ENCODE measurements at places on chromosomes 13 and 19.

- no peak for DNase-seq
Observed at GRCh38 chr13:64413529-64413928, 2816.6 kb downstream of the PCDH9 start.

- DNase-seq: no peak
Observed at GRCh38 chr19:16098821-16099220, 12.9 kb upstream of the RAB8A start.

DNA sequence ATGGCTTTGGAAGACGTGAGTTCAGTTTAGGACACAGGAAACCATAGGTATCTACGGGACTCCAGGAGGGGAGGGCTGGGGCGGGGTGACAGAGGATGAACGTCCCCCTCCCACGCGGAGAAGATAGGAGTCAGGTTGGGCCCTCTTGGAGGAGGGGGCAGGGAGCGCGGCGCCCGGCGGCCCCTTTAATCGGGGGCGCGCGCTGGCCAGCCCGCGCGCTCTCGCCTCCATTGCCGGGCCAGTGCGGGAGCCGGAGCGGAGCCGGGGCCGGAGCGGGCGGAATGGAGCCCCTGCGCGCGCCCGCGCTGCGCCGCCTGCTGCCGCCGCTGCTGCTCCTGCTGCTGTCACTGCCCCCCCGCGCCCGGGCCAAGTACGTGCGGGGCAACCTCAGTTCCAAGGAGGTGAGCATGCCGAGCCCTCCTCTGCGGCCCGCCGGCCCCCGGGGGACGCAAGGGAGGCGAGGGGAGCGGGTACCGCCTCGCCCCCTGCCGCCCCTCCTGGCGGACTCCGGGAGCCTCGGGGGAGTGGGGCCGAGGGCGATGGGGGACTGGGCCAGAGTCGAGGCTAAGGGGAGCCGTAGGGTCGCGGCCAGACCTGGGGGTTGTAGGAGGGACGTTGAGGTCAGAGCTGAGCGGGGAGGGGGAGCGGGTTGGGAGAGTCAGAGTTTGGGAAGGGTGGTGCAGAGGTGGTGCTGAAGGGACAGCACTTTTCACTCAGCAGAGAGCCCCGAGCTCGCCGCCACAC, at the start of gene TMEM145:
Gene TMEM145, plus strand, starts transcription at position 214 of the 744 bp plus-strand sequence. Its CDS starts 68 bp downstream, at position 282.
- peak; percentile 66 for DNase-seq

DNA sequence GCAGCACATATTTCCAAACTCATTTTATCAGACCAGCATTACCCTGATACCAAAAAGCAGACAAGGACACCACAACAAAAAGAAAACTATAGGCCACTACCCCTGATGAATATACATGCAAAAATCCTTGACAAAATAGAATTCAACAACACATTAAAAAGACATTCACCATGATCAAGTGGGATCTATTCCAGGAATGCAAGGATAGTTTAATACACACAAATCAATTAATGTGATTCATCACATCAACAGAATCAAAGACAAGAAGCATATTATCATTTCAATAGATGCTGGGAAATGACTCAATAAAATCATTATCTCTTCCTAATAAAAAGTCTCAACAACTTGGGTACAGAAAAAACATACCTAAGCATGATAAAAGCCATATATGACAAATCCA, 11.2 kb downstream of the ZNF347 start:
- no peak for DNase-seq

GRCh38 chr13:46340011-46340410, 47.0 kb downstream of the RUBCNL start:
- DNase-seq: no peak

GRCh38 chr19:54183431-54183830, 5.9 kb downstream of the MBOAT7 start:
- no peak for DNase-seq

- no peak for DNase-seq
Observed at GRCh38 chr19:39251846-39252245, 3.2 kb upstream of the IFNL4 start.

GRCh38 chr13:51305271-51305967, 34.1 kb upstream of the SERPINE3 start:
- no peak for DNase-seq

GRCh38 chr19:4583961-4584669, 24.6 kb upstream of the SEMA6B start:
- DNase-seq: peak; percentile 50

DNA sequence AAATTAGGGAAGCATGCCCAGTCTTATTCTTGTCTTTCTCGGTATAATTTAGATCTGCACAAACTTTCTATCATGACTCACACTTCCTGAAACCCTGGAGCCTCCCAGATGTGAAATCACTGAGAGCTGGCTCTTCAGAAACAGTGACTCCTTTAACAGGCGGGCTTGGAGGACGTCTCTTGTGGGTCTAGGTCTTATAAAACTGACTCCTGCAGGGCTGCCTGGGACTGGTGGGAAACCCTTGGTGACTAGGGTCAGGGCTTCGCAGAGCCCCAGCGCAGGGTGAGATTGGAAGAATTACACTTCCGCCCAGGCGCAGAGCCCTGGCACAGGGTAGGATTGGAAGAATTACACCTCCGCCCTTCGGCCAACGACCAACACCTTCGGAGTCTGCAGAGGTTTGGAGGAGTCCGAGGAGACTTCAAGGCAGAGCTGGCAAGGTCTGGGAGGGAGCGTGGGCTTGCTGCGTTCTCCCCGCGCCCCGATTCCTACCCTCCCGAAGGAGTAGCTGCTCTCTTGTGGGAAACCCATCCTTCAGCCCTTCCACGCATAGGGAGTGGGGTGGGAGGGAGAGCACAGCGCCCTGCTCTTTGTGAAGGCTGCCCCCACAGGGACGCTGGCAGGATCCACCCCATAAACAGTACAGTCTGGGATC, 43.4 kb upstream of the MAP3K10 start:
- no peak for DNase-seq

- no peak for DNase-seq
Observed at GRCh38 chr19:1556390-1557070, 11.6 kb downstream of the MEX3D start.

DNA sequence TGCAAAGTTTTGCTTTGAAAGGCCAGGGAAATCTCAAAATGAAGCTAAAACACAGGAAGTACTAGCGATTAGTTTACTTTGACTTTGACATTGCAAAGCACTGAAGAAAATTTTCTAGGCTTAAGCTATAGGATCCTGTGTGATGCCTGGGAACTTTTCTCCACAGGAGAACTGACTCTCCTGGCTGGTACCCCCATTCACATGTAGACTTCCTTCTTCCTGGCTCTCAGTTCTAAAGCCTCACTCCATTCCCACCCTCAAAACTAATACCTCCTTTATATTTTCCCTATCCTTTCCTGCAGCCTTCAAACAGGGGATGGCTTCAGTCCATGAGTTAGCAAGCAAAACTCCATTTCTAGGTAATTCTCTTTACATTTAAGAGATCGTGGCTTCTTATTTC, 189.5 kb downstream of the SLITRK1 start:
- no peak for DNase-seq

- DNase-seq: no peak
Observed at GRCh38 chr19:13207846-13208671, 57.8 kb downstream of the IER2 start.

DNA sequence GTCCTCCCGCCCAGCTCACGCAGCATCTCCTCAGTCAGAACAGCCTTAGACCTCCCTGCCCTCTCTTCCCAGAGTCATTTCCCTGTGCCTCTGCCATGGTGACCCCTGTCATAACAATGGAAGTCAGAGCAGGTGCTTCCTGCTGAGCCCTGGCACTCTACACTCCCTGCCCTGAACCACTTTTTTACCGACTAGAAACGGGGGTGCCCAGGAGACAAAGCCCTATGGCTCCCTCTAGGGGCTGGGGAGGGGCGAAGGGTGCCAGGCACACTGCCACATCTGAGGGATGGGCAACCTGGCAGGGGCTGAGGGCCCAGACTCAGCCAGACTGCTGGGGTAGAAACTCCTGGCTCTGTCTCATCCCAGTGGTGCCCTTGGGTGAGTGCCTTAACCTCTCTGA, 16.4 kb downstream of the ZNF574 start:
- peak; percentile 66 for DNase-seq

DNA sequence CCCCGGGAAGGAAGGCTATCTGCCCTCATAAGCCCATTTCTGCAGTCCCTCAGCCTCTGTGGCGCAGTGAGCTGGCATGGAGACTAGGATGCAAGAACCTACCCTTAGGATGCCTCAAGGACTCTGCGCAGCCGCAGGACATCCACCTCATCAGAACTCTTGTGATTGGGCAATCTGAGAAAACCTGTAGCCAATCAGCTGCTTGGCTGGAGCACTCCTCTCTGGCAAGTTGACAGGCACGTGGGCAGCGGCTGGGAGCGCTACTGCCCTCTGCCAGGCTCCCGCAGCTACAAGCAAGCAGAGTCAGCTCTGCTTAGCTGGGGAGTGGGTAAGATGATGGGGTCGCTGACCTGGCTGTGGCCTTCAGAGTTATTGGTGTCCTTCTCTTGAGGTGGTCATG, 1.5 kb upstream of the ECSIT start:
- DNase-seq: peak; percentile 48

DNA sequence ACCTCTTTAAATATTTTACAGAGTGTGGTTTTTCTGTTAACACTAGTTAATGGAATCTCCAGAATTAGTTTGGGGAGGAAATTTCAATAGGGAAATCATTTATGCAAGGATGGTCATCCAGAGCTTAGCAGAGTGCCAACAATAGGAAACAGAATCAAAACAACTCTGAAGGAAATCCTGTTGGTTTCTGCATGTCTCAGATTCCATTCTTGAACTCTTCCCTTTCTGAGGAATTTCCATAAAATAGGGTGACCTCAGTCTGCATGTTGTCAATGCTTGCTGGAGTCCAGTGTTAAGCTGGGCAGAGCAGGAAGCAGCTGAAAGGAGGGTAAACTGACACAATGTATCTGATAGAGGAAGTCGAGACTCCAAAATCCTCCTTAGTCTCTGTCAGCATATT, 16.9 kb downstream of the CBY2 start:
- no peak for DNase-seq

DNA sequence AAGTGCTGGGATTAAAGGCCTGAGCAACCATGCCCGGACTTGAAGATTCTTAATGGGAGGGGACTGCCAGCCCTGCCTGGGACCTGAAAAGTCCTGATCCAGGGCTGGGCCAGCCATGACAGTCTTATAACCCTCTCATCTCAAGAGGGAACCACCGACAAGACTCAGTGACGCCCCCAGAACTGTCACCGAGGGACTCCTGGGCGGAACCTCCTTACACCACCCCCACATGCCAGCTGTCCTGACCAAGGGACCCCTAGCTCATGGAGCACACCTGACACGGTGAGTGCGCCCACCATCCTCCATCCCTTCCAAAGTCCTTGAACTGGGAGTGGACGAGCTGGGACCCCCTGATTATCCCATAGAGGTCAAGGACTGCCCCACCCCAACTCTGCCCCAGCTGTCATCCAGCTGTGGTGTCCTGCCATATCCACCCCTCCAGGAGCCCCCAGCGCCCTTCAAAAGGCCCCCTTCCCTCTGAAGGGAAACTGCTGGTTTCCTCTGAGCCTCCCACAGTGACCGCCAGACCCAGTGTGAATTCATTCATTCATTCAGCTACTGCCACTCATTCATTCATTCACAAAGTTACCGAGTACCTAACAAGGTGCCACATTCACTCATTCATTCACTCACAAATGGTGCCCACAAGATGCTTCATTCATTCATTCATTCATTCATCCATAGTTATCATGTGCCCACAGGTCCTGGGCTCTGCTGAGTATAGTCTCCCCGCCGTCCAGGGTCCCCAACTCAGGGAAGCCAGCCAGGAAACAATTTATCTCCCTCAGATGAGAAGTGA, 3.7 kb downstream of the NDUFA11 start:
- DNase-seq: no peak

GRCh38 chr19:51724543-51724942, 752 bp upstream of the HAS1 start:
- peak; percentile 3 for DNase-seq

DNA sequence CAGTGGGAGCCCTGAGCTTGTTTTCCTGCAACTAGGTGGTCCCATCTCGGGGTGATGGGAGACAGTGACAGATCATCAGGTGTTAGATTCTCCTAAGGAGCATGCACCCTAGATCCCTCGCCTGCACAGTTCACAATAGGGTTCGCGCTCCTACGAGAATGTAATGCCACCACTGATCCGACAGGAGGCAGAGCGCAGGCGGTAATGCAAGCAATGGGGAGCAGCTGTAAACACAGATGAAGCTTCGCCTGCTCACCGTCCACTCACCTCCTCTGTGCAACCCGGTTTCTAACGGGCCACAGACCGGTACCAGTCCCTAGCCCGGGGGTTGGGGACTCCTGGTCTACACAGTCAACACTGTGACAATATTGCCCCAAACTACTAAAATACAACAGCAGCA, 38.8 kb downstream of the CARD8 start:
- no peak for DNase-seq

GRCh38 chr19:16161840-16162239, 11.5 kb downstream of the CIB3 start:
- DNase-seq: no peak

GRCh38 chr19:3137119-3137518, 1.3 kb downstream of the GNA15 start:
- no peak for DNase-seq

GRCh38 chr13:28610996-28611395, 47.9 kb upstream of the POMP start:
- no peak for DNase-seq

DNA sequence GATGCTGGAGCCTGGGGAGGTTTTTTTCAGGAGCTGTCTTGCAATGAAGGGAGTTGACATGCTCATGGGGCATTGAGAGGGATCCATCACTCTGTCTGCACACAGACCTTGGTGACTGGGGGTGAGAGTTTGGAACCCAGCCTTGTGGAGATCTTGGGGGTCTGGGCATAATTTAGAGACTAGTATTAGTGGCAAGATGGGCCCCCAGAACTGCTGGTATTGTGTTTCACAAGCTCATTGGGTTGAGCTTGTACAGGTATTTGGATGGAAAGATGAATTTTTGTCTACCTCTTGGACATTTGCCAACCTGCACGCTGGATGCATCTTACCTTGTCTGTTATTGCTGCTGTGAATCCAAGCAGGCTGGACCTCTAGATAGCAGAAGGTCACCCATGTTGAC, at the start of gene OR2Z1:
Gene OR2Z1, plus strand, starts transcription at position 301 of the 400 bp plus-strand sequence. CDS start 9,395 bp downstream, outside the sequence.
- no peak for DNase-seq

- DNase-seq: no peak
Observed at GRCh38 chr13:71524245-71524612, 342.8 kb downstream of the DACH1 start.

GRCh38 chr13:41127701-41128100, 4.9 kb downstream of the KBTBD6 start:
- DNase-seq: no peak

DNA sequence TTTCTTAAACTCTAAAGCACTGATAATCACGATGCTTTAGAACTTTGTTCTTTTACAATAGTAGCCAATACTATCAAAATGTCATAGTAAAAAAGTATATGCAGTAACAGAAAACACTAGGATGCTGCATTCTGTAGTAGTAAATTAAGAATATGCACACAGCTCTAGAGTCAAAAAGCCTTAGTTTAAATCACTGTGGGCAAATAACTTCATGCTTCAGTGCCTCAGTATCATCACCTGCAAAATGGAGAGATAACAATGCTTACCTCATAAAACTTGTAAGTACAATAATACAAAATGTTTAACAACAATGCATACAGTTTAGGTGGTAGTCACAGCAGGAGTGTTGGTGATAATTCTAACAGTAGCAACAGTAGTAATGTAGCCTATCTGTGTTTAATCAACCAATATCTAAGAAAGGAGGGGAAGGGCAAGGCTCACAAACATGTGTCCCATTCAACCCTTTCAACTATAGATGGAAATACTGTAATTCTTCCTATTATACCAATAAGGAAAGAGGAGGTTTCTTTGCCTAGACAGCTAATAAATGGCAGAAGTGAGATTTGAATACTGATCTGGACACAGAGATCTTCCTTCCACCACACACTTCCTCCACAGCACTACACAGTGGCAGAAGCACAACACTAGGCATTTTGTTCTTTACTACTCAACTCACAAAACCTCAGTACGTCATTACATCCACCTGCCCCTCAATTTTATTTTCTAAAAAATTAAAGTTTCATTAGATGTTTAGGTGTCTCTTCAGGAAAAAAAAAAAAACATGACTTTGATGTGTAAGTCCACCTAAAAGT, 4.6 kb downstream of the RBM26 start:
- DNase-seq: no peak

Data from NCI-H1417 (cell line).